Neural progenitor cell (in vitro differentiated cells): ENCODE measurements at places on chromosomes 6 and 20.

- DNase-seq, result no peak
Observed at GRCh38 chr6:119446115-119446554, 96.6 kb upstream of the MAN1A1 start.

DNA sequence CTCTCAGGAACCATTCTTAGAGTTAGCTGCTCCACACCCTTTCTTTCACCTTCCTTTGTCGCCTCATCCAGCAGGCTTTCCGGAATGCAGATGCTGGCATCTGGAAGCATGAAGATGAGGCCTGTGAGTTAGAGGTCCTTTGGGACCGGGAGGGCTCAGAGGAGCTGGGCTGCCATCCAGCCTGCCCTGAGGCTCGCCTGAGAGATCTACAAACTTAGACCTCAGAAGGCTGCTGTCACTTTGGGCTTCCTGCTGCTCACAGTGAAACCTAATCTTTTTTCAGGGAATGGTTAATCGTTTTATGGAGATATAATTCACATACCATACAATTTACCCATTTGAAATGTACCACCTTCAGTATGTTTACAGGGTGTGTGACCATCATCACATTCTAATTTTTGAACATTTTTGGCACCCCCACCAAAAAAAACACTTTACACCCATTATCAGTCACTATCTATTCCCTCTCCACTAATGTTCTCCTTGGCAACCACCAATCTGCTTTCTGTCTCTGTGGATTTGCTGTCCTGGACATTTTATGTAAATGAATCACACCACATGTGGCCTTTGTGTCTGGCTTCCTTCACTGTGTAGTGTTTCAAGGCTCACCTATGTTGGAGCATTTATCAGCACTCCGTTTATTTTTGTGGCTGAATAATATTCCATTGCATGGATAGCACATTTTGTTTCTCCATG is 20.0 kb upstream of the MPC1 start:
- no peak for DNase-seq

- DNase-seq, result no peak
Observed at GRCh38 chr6:94894300-94894699, 683.0 kb upstream of the MANEA start.

GRCh38 chr6:33072508-33073100 is 845 bp downstream of the HLA-DPA1 start:
- no peak for DNase-seq

- no peak for DNase-seq
Observed at GRCh38 chr6:85436411-85436810, 13.5 kb upstream of the NT5E start.

GRCh38 chr20:14446446-14446845 is 109.0 kb upstream of the FLRT3 start:
- DNase-seq, result no peak

DNA sequence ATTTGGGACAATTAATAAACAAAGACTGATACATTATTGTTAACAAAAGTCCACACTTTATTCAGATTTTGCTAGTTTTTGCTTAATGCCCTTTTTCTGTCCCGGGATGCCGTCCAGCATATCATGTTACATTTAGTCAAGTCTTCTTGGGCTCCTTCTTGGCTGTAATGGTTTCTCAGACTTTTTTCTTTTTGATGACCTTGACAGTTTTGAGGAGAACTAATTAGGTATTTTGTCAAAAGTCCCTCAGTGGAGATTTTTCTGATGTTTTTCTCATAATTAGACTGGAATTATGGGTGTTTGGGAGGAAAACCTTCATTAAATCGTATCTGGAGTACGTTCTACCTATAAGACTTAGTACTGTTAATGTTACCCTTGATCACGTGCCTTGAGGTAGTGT is 177.2 kb downstream of the MCHR2 start:
- DNase-seq, result no peak

DNA sequence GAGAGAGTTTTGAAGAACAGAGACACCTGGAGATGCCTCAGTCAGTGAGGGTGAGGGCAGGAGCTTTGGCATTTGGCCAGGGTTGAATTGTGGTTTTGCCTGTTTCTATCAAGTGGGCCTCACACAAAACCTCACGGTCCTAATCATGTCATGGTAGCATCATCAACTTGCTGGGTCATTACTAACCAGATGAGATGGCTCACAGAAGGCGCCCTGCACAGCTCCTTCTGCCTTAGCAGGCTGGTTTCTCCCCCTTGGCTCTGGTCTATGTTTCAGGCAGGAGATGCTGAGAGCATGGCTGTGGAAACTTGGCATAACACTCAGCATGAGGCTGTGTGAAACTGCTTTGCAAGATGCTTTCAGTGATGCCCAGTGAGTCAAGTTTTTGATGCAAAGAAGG is 99.3 kb downstream of the LRRC1 start:
- DNase-seq, result no peak

- DNase-seq, result peak; percentile 11
Observed at GRCh38 chr6:133707456-133707855, 181.5 kb upstream of the TCF21 start.

DNA sequence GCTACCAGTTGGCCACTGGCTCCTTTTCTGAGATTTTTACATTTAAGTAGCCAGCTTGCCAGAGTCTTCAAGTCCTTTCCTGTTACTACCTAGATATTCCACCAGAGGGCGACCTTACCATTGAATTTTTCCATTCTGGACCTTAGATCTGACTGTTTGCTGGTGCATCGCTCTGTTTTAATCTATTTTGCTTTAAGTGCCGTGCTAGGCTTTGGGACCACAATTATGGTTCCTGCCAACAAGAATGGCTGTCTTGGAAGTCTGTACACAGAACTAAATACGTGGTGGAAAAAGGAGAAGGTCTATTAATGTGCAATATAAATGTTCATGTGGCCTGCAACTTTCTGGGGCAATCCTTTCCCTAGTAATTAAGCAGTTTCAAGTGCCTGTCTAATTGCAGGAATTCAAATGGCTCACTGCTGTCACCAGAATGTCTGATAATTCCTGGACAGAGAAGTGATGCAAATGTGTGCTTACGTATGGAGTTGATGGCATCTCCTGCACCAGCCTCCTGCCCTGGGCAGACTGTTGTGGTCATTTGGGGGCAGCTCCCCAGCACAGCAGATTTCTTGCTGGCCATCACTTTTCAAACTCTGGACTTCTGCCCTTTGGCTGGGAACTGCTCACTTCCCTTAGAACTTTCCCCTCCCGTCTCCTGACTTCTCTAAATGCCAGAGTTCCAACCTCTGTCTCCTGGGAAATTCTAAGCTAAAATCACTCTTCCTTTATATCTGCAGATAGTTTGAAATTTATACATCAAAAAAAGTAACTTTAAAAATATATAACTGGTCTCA is 5.6 kb upstream of the HLA-DOA start:
- DNase-seq, result peak; percentile 81

- no peak for DNase-seq
Observed at GRCh38 chr6:170429450-170429849, 122.9 kb downstream of the FAM120B start.

DNA sequence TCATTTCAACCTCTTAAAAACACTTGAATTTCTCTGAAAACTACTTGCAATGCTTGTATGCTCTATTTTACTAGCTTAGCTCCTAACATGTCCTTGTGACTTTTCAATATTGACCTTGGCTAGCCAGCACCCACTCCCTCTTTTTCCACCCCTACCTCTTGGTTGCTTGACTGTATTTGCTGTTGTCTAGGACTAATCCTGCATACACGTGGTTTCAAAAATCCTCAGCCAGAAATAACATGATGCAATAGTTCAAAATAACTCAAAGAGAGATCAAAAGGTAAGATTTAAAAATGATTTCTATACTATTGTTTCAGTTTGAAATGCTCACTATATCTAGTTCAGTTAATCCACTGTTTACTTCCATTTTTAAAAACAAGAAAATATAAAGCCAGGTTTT is 102.3 kb upstream of the TBX18 start:
- no peak for DNase-seq

DNA sequence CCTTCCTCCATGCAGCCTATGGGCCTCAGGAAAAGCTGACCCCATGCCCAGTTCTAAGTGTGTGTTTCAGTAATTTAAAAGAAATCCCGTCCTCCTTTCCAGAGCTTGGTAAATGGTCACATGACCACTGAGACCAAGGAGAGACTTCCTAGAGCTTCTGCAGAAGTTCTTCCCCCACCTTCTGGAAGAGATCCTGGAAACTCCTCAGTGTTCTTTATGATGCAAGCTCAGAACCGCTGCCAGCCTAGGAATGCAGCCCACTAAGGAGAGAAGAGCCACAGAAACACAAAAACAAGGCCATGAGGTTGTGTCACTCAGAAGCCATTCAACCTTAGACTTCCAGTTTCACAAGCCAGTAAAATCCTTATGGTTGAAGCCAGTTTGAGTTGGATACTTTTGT is 348.4 kb downstream of the TPBG start:
- no peak for DNase-seq

DNA sequence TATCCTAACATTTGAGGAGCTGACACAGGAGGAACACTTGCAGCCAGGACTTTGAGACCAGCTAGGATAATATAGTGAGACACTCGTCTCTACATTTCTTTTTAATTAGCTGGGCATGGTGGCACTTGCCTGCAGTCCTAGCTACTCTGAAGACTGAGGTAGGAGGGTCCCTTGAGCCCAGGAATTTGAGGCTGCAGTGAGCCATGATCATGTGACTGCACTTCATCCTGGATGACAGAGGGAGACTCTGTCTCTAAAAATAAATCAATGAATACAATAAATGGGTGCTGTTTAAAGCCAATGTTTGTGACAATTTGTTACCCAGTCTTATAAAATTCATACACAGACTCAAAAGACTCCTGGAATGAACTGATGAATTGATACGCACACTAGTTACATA is 1.8 kb upstream of the HLA-G start:
- no peak for DNase-seq

DNA sequence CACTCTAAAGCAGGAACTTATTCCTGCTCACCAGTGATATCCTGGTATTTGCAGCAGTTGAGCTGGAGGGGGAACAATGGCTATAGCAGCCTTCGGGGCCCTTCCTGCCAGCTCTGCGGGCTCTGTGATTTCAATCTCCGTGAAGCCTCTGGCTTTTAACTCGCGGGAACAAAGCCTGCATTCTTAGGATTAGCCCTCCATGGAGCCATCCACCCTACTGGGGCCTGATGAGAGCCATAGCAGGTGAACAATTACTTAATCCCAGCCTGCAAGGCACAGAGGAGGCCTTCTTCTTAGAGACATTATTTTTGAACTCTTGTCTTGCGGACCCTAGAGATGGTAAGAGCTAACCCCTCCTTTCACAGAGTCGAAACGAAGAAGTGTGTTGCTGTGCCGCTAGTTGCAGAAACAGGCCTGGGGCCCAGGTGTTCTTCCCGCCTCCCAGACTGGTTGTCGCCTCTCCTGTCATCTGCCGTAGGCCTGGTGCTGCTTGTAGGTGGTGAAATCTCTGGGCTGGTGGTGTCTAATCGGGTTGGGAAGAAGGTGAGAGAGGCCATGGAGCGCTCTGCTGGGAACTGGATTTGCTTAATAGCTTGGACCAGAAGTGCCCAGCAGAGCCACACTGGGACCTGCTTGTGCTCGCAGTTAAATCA is 9.7 kb downstream of the GHRH start:
- DNase-seq, result peak; percentile 91

- DNase-seq, result no peak
Observed at GRCh38 chr6:152380351-152380767, 256.8 kb downstream of the SYNE1 start.

GRCh38 chr6:31899215-31899614 is 1.7 kb upstream of the EHMT2 start:
- no peak for DNase-seq

- peak; percentile 57 for DNase-seq
Observed at GRCh38 chr20:14470231-14470899, 133.0 kb upstream of the FLRT3 start.

- no peak for DNase-seq
Observed at GRCh38 chr20:45346291-45346718, 1.9 kb downstream of the SDC4 start.

GRCh38 chr6:111603685-111604084 is 2.0 kb downstream of the TRAF3IP2 start:
- DNase-seq, result no peak

DNA sequence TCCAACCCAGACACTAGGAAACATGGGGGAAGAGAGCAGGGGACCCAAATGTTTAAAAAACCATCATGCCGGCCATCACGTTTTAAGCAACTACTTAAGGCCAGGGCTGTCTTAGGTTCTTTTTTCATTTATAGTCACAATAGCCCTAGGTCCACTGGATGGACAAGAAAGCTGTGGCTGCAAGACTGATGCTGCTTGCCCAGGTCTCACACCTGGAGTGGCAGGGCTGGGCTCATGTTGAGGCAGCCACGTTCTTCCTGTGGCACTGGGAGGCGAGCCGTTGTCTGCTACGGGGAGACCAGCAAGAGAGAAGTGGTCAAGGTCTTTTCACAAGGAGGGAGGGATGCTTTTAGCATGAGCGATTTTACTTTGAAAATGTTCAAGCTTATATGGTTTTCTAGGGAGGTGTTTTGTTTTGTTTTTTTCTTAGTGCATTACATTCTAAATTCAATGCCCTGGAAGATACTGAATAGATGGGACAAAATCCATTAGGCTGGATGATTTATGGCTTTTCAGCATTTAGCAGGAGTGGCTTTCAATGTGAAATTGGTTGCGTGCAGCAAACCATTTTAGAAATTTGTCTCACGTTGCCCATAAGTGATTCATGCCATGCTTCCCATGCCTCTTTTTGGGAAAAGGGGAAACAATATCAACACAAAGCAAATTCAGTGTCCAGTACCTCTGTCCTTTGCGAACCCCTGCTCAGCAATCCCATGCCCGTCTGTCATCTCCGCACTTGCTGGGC is 106.6 kb upstream of the SNX9 start:
- no peak for DNase-seq

DNA sequence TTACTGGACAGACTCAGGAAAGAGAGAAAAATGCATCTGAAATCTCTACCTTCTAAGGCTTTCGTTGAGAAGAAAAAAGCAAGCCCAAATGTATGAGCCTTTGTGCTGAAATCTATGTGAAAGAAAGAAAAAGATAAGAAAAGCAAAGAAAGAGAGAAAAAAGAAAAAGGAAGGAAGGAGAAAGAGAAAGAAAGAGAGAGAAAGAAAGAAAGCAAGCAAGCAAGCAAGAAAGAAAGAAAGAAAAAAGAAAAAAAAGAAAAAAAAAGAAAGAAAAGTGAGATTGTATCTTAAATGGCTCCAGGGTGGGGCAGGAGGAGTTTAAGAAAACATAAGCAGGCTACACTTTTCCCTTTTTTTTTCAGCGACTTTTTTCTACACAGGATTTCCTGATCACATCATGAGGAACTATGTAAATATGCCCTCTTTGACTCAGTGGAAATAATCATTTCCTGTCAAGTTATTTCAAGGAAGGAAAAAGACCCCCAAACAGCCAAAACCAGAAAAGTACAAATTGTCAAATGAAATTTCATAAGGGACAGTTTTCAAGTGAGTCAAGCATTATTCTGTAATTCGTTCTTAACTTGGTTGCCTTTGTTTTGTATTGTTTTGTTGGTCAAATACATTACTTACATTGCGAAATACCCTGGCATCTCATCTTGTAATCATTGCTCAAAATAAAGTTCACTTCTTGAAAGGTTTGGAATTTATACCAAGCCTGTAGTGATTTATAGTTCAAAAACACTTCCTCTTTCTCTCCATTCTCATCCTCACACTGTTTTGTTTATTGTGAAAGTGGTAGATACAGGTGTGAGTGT is 79.5 kb upstream of the RNF217 start:
- DNase-seq, result no peak

- DNase-seq, result no peak
Observed at GRCh38 chr20:38065764-38066375, 32.3 kb downstream of the RPRD1B start.
